Anterior cingulate cortex (tissue), 58 donors: ENCODE measurements at places on chromosomes 12 and 14.
A peak's percentile ranks its signal among the peaks of the same experiment; 100 is the strongest.

DNA sequence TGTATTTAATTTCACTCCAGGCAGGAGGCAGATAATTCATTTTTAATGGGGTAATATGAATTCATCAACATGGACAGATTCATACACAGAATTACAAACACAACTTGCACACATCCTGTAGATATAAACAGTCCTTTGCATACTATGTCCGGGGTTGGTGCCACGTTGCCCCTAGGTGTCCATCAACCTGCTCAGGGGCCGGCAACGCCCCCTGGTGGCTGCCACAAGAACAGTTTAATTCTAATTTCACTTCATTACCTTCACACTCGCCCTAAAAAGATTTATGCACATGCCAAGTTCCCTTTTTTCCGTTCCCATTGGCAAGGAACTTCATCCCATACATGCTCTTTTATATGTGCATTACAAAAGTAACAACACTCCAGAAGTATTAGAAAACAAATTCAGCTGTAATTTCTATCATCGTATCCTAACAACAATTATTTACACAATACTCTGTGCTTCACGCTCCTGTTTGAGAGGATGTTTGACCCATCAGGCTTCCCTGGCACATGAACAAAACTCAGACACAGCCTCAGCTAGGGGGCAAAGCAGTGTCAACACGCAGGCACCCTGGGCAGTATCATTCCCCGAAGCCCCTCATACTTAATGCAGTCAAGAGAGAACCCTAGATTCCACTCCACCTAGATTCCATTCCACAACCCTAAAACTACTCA lies 15.5 kb downstream of the MANSC1 start:
- DNase-seq, result peak; percentile 10

DNA sequence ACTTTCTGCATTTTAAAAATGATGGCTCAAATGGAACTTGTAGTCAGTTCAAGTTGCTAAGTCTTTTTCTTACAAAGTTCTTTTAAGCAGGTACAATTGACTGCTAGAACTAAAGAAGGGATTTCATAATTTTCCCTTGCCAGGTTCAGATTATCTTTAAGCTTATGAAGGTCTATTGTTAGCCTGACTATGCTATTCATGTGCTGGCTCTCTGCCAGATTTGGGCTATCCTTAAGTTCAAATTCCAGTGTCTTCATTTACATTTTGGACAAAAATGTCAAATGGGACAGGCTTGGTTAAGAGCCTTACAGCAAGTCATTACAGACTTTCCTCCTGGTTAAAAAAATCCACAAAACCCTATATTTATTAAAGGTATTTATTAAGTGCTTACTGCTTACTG lies 42.3 kb downstream of the INSM2 start:
- no peak for DNase-seq

DNA sequence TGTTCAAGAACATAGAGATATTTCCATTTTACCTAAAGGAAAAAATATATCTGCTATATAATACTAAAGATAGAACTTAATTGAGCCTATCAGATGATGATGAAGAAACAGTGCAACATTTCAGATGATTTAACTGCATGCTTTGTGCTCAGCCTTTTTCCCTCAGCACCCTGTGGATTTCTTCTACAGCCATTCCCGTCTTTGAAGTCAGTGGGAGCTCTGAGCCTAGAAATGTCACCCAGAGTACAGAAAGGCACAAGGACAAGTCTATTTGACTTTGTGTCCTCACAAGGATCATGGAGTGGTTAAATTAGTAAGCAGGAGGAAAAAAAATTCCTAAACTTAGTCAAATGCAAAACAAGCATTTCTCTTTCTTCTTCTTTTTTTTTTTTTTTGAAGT lies 994.0 kb upstream of the FLRT2 start:
- no peak for DNase-seq

DNA sequence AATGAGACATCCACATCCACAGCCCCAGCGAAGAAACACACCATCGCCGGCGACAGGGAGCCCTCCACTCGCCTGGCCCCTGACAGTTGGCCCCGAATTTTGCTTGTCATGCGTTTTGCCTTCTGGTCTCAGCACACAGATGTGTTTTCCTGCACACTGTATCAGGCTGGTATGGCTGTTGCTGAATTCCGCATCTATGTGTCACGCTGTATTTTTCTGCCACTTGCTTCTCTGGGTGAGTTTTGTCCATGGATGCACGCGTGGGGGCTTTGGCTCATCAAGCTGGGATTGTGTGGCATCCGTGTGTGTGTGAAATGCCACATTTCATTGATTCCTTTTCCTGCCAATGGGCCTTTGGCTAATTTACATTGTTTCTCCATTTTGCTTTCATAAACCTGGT lies 26.5 kb downstream of the ARL6IP4 start:
- DNase-seq, result no peak

DNA sequence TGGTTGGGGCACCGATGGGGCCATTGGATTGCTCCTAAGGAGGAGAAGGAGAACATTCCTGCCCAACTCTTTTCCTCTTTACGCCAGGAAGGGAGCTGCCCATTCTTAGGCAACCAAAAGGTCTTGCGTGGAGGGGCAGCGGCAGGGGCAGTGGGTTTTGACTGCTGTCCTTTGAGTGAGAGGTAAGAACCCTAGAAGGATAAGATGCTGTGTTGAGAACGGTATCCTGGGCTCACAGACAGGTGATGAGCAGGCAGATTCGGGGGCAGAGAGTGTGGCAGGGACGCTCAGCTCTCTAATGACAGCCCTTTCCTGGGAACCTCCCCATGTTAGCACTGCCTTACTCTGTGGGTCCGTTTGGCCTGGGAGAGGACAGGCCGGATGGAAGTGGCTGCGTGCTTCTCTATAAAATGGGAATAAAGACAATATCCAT lies 13.2 kb downstream of the LRTM2 start:
- no peak for DNase-seq

DNA sequence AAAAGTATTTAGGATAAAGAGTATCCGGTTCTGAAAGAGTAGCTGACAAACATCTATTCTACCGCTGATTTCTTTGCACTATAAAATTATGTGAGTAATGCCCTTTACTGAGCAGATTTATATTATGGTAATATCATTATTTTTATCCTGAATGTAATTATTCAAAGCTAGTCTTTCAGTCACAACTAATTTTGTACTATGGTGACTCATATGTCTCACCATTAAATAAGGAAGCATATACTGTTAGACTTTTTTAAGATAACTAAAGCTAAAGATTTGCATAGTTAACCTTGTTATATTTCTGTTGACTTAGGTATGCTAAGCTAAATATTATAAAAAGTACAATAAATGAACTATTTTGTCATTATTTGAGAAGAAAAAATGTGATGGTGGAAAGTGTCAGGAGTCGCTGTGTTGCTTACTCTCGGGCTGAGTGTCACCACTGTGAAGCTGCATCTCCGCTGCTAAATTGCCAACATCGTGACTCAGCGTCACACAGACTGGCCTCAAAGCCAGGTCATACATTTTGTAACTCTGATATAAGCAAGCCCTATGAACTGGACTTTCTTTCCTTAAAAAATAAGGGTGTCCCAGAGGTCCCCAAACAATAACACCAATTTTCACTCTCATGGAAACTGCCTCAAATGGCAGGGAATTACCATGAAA lies 69.1 kb upstream of the SSTR1 start:
- DNase-seq, result no peak

- peak; percentile 25 for DNase-seq
Measured at GRCh38 chr12:109827566-109828550, 5.3 kb downstream of the TRPV4 start.

GRCh38 chr12:77980782-77981181 lies 150.1 kb downstream of the NAV3 start:
- DNase-seq, result no peak

- DNase-seq, result no peak
Measured at GRCh38 chr14:65550779-65551643, 138.5 kb downstream of the FUT8 start.

- no peak for DNase-seq
Measured at GRCh38 chr12:138898-139534, 72.4 kb downstream of the IQSEC3 start.

DNA sequence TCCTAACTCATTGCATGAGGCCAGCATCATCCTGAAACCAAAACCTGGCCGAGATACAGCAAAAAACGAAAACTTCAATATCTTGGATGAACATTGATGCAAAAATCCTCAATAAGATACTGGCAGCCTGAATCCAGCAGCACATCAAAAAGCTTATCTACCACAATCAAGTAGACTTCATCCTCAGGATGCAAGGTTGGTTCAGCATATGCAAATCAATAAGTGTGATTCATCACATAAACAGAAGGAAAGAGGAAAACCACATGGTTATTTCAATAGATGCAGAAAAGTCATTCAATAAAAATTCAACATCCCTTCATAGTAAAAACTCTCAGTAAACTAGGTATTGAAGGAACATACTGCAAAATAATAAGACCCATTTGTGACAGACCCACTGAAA lies 56.5 kb upstream of the PPFIA2 start:
- no peak for DNase-seq

DNA sequence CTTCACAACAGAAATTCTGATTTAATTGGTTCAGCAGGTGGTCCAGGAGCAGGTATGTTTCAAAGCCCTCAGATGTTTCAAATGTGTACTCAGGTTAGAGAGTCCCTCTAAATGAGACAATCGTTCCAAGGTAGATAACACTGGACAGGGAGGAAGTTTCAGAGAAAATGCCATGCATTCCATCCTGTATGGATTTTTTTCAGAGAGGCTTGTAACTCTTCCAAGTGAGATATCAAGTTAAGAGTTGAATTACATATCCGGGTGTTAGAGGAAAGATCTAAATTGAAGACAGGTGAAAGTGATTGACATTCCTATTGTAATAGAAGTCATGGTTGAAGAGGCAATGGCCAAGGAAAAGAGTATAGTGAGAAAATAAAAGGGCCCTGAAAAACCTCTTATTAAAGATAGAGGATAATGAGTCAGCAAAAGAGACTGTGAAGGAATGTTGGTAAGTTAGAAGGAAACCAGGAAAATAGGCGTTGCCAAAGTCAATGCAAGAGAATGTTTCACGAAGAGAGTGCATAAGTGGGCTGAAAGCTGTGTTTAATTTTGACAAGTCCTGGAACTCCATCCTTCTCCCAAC lies 105.8 kb downstream of the BMP4 start:
- DNase-seq, result no peak

DNA sequence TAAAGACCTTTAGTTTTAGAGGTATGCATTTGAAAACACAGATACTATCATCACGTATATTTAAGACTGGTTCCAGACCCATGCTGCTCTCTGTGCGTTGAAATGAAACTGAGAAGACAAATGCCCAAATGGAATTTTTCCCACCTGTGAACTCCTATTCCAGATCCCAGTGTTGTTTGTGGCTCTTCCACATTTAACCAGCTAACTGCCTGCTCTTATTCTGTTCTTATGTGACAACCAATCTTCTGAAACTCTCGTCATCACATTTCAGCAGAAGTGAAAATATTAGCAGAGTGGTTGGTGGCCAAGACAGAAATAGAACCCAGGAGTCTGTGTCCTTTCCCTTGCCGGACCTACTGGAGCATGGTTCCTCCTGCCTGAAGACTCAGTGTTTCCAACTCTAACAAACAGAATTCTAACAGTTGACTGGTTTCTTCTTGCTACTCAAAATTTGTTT lies 460.2 kb downstream of the RAD51B start:
- no peak for DNase-seq
